AG08396 (cell line): ENCODE measurements at places on chromosomes 1 and 21.
A peak's percentile ranks its signal among the peaks of the same experiment; 100 is the strongest.

- no peak for DNase-seq
Observed at GRCh38 chr1:203133970-203134725, 6.6 kb downstream of the ADORA1 start.

- no peak for DNase-seq
Observed at GRCh38 chr1:155941845-155942531, 550 bp downstream of the RXFP4 start.

- DNase-seq: peak; percentile 70
Observed at GRCh38 chr1:36175137-36176095, 19.5 kb downstream of the MAP7D1 start.

GRCh38 chr1:162541619-162542141 lies 19.8 kb upstream of the UAP1 start:
- peak; percentile 64 for DNase-seq

DNA sequence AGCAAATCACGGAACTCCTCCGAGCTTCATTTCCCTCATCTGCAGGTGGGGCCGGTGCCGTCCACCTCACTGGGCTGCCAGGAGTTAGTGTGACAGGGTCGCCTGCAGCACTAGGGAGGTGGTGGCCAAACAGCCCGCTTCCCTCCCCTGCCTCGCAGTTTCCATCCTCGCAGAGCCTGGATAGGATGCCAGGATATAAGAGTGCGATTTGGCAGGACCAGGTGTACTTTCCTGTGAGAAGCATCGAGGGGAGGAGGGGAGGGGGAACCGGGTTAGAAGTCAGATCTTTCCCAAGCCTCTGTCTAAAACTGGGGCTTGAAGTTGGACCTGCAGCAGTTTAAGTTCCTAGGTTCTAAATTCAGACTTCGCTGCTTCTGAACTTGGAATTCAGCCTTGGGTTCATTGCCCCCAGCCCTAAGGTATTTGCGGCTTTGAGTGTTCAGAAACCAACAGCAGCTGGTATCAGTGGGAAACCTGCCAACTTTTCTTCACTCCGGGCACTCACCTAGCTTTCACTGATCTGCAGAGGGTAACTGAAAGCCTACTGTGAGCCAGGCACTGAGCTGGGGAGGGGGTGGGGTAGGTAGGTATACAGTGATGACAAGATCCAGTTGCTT lies 1.7 kb upstream of the JUN start:
- DNase-seq: peak; percentile 15

DNA sequence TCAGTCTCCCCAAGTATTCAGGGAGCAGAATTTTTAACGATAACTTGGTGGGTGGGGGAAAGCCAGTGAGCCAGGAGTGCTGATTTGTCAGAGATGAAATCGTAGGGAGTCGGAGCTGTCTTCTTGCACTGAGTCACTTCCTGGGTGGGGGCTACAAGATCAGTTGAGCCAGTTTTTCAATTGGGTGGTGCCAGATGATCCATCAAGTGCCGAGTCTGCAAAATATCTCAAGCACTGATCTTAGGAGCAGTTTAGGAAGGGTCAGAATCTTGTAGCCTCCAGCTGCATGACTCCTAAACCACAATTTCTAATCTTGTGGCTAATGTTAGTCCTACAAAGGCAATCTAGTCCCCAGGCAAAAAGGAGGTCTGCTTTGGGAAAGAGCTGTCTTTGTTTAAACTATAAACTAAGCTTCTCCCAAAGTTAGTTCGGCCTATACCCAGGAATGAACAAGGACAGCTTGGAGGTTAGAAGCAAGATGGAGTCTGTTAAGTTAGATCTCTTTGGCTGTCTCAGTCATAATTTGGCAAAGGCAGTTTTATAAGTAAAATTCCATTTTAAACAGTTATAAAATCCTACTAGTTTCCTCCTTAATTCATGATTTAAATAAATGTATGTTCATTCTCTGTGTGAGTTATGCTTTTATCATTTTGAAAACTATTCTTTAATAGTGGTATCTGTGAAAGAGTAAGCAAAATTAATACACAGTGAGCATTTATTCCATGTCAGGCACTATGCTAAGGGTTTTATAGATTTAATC lies 51.7 kb downstream of the SLC16A1 start:
- no peak for DNase-seq
